ENCODE measurements at places on chromosomes 1 and 21.

- DNase-seq, result no peak
Observed at GRCh38 chr1:212688341-212689047, 11.1 kb downstream of the BATF3 start.

DNA sequence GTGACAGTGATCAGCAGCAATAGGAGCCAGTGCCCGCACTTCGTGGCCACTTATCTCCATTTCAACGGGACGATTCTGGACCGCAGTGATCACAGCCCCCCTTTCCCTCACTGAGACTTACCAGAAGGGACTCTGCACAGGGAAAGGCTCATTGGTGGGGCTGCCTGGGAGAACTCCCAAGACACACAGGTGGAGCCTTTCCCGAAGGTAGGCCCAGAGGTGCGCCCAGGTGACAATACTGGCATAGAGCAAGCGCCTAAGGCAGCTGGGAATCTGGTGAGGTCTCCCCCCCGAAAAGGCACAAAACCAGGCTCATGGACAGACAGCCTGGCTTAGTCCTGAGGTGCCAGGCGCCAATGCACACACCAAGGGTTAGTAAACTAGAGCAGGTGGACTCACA is 318.9 kb downstream of the AJAP1 start:
- no peak for DNase-seq

DNA sequence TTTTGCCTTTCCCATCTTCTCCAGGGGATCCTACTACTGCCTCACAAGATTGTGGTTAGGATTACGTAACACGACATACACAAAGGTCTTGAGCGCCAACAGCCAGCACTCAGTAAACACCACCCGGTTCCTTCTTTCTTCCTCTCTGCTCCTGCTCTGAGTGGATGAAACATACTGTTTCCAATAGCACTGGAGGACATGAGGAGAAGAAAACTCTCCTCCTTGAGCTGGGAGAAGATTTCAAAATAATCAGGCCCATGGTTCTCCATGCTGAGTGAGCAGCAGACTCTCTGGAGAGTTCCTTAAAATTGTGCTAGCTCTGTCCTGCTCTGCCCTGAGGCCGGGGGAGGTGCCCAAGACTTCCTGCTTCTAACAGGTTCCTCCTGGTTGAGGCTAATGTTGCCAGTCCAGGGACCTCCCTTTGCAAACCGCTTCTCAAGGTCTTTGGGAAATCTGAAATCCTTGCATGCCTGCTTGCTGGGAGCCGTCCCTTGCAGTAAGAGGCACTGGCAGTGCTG is 29.4 kb upstream of the MX1 start:
- no peak for DNase-seq

GRCh38 chr1:981955-982558 is at the start of gene PERM1:
PERM1 (minus strand) TSS chr1:982093; CDS start chr1:981029, 1,064 bp downstream.
- DNase-seq, result no peak

GRCh38 chr1:168135921-168136708 is 615 bp downstream of the GPR161 start:
- DNase-seq, result peak; percentile 39

GRCh38 chr1:209249785-209250440 is 333.6 kb upstream of the CAMK1G start:
- DNase-seq, result no peak

DNA sequence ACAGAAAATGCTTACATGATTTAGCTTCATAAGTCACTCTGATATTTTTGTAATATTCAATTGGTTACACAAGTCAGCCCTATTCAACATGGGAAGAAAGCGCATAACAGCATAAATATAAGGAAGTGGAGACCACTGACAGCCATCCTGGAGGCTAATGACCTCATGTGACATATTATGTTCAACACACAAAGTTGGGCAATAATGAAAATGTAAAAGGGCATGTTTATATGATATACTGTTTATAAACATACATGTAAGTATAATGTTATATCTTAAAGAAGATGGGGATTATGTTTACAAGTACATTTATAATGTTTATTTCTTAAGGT is 30.2 kb downstream of the EVI5 start:
- DNase-seq, result no peak

DNA sequence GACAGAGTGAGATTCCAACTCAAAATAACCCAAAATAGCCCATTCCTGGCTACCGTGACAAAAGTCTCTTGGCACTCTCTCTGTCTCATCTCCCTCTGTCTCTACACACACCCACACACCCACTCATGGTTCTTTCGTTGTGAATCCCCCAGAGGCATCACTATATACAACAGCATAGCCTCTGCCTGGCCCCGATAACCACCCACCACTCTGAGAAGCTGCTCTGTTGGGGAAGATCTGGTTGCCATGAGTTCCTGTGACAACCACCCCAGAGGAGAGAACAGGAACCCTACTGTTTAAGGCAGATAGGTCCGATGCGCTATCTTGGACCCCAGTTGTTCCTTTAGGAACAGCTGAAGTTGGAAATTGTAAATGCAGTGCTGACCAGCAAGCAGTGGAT is 70.4 kb upstream of the LYST start:
- DNase-seq, result no peak

GRCh38 chr1:159914252-159915018 is 10.9 kb downstream of the TAGLN2 start:
- DNase-seq, result peak; percentile 9

DNA sequence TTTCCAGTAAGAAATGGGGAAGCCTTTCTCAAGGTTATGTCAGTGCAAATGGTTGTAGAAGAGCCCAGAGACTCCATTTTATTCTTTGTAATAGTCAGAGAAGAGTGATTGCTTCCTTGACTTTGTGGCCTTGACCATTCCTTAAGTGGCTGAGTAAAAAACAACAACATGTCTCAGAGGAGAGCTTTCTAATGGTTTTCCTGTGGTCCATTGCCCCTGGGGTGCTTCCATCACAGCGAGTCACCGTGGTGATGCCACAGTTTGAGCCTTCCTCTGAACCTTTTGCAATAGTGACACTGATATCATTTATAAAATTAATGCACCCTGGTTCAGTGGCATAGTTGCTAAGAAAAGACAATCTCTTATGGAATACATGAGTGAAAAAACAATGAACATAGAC is 38.6 kb downstream of the PAPPA2 start:
- DNase-seq, result no peak

GRCh38 chr1:77316006-77316405 is 34.2 kb downstream of the AK5 start:
- no peak for DNase-seq

DNA sequence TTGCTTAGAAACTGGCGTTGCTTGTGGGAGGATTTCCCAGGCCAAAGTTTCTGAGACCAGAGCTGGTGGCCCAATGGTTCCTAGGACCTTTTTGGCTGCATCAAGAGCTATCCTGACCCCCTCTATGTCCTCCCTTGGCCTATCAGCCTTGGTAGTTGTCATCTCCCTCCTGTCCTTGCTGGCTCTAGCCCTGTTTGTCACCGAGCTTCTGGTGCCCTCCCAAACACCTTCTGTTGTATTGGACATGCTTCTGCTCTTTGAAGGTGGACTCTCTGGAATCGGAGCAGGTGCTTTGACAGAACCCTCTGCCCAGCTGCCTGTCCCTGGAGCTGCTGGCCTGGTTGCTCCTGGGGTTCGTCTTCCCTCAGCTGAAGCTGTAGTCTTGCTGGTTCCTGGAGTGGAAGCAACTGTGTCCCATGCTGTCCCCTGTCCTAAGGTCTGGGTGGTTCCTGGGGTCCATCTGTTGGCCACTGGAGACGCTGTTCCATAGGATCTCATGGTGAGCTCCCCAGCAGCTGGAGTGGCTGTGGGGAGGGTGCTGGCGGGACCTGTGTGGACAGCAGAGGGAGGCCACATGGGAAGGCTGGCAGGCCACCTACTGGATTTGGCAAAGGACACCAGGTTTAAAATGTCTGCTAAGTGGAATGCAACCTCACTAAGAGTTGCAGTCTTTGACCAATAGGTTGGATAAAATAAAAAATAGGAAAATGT is 9.4 kb downstream of the FCAMR start:
- DNase-seq, result no peak

DNA sequence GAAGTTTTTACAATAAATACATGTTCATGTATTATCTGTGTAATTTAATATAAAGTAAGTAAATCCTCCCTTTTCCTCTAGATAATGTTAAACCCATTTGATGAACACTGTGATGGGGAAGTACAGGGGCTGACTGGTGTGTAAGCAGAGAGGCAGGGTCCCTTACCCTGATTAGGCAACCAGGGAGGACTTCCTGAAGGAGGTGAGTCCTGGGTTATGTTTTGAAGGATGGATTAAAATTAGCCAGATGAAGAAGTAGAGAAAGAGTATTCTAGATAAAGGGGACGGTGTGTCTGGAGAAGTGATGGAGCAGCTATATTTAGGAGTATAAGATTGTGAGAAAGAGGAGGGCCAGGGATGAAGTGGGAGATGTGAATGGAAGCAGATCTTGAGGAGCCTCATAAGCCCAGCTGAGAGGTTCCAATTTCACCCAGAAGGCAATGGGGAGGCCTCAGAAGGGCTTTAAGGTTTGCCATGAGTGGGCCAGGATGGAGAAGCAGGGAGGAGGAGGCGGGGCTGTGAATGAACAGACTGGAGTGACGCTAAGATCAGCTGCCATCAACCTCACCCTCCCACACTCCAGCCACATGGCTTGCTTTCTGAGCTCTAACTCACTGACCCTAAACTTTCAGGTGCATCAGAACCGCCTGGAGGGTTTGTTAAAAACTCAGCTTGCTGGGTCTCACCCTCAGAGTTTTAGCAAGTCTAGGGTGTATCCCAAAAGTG is 30.9 kb upstream of the ID3 start:
- DNase-seq, result no peak

DNA sequence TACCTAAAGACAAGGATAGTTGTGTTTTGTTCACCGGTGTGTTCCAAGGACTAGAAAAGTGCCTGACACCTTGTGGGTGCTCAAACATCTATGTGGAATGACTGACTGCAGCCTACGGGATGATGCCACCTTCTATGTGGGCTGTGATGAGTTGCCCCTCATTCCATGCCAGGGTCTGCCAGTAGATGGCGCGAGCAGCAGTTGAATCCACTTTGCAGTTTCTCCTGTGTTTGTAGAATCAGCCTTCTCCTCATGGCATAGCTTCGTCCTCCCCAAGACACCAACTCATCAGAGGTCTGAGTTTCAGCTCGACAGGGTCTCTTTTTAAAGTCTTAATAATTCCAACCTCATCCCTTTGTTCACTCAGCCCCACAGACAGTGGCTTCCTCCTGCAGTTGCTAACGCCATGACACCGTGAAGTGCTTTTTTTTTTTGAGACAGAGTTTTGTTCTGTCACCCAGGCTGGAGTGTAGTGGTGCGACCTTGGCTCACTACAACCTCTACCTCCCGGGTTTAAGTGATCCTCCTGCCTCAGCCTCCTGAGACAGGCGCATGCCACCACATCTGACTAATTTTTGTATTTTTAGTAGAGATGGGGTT is 133.7 kb downstream of the CAPN8 start:
- DNase-seq, result peak; percentile 70

DNA sequence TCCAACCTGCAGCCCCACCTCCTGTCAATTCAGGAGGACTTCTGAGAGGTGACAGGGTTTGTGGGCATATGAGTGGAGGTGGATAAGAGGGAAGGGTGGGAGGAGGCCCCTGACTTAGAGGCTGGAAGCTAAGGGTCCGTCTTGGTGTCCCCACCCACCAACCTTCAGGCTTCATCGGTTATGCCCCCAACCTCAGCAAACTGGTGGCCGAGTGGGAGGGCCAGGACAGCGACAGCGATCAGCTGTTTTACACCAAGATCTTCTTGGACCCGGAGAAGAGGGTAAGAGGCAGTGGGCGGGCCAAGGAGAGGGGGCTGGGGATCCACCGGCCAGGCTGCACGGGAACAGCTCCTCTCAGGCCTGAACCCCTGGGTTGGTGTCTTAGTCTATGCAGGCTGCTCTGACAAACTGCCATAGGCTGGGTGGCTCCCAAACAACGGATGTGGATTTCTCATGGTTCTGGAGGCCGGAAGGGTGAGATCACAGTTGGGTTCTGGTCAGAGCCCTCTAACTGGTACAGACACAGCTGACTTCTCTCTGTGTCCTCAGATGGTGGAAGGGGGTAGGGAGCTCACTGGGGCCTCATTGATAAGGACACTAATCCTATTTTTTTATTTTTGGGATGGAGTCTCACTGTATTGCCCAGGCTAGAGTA is 18.1 kb downstream of the PLOD1 start:
- no peak for DNase-seq

- DNase-seq, result no peak
Observed at GRCh38 chr1:170634293-170634692, 29.6 kb upstream of the PRRX1 start.

- no peak for DNase-seq
Observed at GRCh38 chr1:177451191-177451590, 280.4 kb downstream of the BRINP2 start.

DNA sequence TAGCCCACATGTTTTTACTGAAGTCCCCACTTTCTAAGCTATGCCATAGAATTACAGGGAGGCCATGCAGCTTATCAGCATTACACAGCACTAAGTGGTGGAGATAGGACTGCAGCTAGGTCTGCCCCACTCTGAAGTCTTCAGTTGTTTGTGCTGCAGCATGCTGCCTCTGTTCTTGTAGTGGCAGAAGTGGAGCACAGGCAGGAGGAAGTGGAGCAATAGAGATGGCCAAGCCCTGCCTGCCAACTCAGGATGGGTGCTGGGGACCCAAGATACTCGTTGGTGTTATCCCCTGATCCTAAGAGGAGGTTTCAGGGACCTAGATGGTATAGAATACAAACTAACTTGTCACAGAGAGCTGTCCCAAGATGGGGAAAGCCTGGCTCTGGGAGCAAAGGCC is 12.9 kb downstream of the MRPL37 start:
- DNase-seq, result no peak

DNA sequence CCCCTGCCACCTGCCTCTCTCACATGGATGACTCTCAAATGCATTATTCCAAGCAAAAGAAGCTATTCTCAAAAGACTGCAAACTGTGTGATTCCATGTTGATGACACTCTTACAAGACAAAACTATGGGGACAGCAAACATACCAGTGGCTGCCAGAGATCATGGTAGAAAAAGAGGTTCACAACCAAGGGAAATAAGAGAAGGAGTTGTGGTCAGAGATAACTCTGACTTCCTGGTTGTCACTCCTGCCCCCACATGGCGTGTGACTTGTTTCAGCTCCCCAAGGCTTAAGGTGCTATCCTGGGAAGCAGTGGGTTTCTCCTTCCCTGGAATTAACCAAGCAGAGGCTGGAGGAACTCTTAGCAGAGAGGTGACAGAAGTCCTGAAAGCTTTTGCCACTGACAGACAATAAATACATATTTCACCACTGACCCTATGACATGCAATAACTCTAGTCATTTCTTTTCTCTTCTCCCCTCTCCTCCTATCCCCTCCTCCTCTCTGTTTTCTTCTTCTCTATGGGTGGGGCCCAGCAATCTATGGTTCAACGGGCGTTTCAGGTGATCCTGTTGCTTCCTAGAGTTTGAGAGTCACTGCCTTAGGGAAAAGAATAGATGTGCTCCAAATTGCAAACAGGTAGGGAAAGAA is 185.1 kb downstream of the FCRL5 start:
- DNase-seq, result no peak

GRCh38 chr1:235608278-235608677 is 41.3 kb downstream of the GNG4 start:
- DNase-seq, result no peak

Measured in activated naive CD4-positive, alpha-beta T cell treated with anti-CD3 and anti-CD28 coated beads, Interleukin-2, amount 10 ng/mL, durations not matched to agents 7 days and 5 days (primary cell).